ACHN (cell line): ENCODE measurements at places on chromosomes 5 and 9.

GRCh38 chr5:115702025-115702424 is 76.2 kb upstream of the TMED7 start:
- no peak for DNase-seq

DNA sequence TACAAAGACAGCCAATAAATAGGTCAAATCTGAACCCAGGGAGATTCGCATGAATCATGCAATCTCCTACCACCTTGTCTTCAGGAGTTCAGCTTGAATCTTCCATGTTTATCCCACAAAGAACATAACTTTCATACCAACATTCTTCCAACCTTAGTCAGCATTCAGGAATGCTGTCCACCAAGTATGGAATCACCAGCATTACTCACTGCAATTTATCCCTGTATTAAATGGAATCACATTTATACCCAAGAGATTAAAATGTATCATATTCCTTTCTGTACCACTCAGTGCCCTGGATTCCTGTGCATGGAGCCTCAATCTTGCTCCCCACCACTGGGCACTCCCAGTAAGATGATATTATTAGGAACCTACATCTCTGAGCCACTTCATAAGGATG is 162.6 kb downstream of the GLIS3 start:
- peak; percentile 96 for DNase-seq

- DNase-seq = peak; percentile 18
Observed at GRCh38 chr5:134246771-134247427, 21.0 kb upstream of the PPP2CA start.

DNA sequence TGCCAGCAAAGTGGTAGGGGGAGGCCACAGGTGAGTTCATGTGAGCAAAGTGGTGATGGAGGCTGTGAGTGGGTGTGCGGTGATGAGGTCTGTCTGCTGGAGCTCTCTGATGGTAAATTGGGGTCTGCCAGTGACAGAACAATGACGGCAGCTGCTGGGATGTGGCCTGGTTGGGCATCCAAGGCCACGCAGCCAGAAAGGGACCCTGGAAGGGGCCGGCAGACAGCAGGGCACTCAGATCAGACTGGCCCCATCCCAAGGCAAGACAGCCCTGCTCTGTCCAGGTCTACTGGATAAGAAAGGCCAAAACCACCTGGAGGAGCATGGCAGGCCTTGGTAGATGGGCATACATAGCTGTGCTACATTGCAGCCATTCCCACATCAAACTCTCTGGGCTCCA is 412.9 kb upstream of the RGMB start:
- no peak for DNase-seq

GRCh38 chr9:100206899-100207298 is 107.9 kb downstream of the INVS start:
- no peak for DNase-seq

DNA sequence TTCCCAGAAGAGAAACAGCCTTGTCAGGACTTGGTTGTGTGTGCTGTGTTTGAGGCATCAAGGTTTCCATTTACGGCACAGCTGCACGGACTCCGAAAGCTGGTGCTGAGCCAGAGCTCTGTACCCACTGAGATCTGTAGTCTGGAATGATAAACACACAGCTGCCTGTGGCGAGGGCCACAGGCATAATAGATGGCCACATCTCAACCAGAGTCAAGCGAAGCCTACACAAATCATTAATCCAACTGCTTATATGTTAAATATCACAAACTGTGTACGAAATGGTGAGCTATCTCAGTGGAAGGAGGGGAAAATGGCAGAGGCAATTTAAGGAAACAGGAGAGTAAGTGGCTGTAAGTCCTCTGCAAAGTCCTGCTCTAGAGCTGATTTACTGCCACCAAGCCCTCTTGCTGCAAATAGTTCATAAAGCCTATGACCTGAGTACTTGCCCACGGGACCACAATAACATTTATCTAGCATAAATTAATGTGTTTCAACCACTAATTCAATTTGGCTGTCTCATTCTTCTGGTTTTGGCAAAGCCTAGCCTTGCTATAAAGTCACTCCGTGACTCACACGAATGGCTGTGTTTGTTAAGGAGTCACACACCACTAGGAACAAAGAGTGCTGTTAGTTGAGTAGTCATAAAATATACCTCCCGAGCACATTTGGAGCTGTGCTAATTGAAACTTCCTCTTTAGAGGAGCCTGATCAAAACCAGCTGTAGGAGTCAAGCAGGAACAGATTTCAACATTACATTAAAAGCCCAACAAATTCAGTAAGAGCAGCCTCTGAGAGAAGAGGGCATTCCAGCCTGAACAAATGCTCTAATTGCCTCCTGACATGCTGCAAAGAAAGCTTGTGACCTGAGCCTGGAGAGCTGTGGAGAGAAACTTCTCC is 738.6 kb upstream of the ZNF608 start:
- peak; percentile 78 for DNase-seq

GRCh38 chr5:15877914-15878313 is 301.7 kb downstream of the MARCHF11 start:
- DNase-seq = no peak

DNA sequence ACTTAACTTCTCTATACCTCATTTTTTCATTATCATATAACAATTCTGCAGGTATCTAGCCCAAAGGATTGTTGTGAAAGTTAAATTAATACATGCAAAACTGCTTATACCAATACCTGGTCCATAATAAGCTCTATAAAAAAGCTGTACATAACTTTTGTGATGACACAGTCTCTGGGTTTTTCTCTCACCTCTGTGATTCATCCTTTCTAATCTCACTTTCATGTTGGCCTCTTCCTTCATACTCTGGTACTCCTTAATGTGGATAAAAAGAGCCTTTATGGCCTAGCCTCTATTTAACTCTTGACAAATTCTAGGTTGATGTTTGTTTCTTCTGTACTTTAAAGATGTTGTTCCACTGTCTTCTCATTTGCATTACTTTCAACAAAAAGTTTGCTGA is 162.9 kb upstream of the ACOT12 start:
- DNase-seq = no peak

DNA sequence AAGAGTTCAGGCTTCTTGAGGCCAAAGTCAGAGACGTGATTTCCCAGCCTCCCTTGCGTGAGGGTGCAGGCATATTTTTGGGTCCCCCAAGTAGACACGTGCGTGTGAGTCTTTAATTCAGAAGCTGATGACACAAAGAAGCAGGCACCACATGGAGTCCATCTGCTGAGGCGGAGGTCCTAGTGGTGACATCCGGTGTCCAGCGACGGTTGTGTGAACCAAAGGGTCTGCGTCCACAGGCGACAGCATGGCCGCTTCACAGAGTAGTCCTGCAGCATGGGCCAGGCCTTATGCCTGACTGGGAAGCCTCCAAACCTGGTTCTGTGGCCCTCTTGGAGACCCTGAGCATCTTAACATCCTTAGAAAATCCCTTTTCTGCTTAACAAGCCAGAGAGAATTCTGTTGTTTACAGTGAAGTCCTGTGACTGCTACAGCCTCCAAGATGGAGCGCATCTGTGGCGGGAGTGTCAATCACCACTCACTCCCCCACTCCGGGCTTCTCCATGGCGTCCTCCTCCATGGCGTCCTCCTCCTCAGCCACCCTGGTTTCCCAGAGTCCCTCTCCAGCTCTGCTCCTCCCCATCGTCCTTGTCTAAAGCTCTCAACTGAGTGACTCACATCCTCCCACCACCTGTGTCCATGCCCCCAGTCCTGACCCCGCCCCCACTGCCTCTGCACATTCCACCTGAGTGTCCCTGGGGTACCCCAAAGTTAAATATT is 133.8 kb downstream of the PAX5 start:
- DNase-seq = no peak

- DNase-seq = no peak
Observed at GRCh38 chr5:18321262-18321942, 687.1 kb downstream of the TAF11L14 start.

DNA sequence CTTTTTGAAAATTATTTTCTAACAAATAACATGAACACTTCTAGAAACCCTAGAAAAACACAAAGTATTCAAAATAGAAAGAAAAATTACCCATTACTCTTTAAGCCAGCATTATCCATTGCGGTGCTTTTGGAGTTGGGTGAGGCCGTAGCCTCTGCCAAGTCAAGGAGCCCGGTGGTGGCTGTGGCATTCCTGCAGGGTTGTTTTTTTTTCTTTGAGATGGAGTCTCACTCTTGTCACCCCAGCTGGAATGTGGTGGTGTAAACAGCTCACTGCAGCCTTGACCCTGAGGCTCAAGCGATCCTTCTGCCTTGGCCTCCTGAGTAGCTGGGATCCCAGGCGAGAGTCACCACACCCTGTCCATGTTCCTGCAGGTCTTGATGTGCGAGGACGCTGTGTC is 8.2 kb upstream of the AHRR start:
- DNase-seq = no peak

- no peak for DNase-seq
Observed at GRCh38 chr5:174801798-174802197, 77.4 kb downstream of the MSX2 start.

DNA sequence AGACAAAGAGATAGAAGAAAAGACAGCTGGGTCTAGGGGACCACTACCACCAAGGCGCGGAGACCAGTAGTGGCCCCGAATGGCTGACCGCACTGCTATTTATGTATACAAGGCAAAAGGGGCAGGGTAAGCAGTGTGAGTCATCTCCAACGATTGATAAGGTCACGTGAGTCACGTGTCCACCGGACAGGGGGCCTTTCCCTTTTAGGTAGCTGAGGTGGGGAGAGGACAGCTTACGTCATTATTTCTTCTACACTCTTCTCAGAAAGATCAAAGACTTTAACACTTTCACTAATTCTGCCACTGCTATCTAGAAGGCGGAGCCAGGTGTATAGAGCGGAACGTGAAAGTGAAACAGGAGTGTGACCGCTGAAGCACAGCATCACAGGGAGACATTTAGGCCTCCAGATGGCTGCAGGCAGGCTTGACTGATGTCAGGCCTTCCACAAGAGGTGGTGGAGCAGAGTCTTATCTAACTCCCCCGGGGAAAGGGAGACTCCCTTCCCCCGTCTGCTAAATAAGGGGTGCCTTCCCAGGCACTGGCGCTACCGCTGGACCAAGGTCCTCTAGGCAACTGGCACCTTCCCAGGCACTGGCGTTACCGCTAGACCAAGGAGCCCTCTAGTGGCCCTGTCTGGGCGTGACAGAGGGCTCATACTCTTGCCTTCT is 6.1 kb upstream of the PRR16 start:
- peak; percentile 76 for DNase-seq

DNA sequence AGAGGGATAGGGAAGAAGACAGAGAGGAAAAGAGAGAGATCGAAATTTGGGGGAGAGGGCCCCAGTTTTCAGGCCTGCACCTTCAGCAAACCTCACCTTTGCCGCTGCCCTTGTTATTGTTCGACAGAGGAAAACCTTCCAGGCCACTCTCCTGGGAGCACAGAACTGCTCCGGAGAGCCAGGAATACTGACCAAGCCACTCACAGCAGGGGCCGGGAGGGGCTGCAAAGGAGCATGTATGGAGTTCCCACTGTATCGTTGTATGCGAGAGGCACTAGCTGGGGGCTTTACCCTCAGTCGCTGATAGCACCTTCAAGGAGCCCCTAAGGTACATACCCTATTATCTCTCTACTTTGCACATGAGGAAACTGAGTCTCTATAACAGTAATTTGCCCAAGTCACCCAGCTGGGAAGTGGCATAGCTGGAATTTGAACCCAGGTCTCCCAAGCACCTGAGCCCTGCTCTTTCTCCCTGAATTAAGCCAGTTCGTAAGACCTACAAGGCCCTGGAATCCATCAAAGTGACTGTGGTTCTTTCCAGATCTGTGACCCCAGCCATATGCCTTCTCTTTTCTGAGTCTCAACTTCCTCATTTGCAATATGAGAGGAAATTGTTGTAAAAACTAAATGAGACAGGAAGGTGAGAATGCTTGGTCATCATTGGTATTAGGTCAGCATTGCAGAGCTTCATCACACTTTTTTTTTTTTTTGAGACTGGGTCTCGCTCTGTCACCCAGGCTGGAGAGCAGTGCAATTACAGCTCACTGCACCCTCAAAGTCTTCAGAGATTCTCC is 21.0 kb upstream of the FOXE1 start:
- DNase-seq = no peak

GRCh38 chr9:3215658-3216057 is 310.1 kb downstream of the RFX3 start:
- DNase-seq = no peak

GRCh38 chr5:52562473-52562872 is 225.2 kb upstream of the ITGA1 start:
- no peak for DNase-seq

- DNase-seq = no peak
Observed at GRCh38 chr9:13994240-13994639, 319.7 kb downstream of the NFIB start.

DNA sequence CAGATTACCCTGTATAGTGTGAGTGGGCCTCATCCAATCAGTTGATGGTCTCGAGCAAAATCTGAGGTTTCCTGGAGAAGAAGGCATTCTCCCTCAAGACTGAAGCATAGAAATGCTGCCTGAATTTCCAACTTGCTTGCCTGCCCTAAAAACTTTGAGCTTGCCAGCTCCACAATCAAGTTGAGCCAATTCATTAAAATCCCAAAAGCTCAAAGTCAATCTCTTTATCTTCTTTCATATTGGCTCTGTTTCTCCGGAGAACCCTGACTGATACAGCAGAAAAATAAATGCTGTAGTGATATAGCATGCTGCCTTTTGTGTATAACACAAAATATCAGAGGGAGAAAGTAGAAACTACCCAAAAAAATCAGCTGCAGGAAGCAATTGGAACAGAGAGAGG is 72.5 kb upstream of the NMUR2 start:
- DNase-seq = no peak

- no peak for DNase-seq
Observed at GRCh38 chr9:70257502-70257901, 1.3 kb upstream of the SMC5 start.

DNA sequence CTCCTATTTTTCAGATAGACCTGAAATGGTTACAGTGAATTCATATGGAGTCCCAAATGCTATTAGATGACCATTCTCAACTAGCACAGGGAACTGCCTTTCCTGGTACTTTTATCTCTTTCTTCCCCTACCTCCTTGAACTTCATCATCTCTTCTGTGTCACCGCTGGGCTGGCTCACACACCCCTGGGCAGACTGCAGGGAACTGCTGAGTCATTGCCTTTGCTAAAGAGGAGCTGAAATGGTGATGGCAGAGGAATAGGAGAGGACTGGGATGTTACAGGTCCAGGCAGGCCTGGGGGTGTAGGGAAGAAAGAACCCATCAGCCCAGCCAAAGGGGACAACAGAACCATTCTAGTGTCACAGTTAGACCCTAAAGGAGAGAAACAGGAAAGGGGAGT is 322.3 kb downstream of the ASTN2 start:
- no peak for DNase-seq

DNA sequence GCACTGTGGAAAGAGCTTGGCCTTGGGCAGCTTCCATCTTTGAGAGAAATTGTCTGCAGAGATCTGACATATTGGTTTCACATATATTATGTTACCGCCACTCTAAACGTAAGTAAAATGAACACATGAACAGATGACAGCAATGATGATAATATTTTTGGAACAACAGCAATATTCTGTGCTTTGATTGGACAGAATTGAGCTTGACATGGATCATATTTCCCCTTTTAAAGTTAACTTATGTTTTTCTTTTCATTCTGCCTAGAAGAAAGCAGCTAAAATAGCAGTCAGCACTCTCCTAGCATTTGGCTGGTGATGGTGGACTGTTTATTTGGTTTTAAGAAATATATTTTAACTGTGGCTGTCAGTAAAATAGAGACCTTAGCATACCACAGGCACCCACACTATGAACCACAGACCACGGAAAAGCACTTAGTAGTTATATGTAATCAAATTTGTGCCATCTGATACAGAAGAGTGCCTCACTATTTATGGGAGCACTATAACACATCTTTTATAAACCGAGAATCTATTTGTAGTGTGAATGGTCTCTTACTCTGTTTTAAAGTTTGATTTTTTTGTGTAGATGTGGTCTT is 1.8 kb upstream of the CFAP95 start:
- no peak for DNase-seq

- no peak for DNase-seq
Observed at GRCh38 chr5:31767335-31768031, 128.6 kb downstream of the PDZD2 start.

- peak; percentile 83 for DNase-seq
Observed at GRCh38 chr9:71506821-71507220, 261.5 kb downstream of the CEMIP2 start.
